ENCODE measurements at places on chromosomes 11 and 22. TPM values are rescaled to one million over a fixed set of nuclear protein-coding genes. Genes with fewer than 3 reads are reported as not detected.

DNA sequence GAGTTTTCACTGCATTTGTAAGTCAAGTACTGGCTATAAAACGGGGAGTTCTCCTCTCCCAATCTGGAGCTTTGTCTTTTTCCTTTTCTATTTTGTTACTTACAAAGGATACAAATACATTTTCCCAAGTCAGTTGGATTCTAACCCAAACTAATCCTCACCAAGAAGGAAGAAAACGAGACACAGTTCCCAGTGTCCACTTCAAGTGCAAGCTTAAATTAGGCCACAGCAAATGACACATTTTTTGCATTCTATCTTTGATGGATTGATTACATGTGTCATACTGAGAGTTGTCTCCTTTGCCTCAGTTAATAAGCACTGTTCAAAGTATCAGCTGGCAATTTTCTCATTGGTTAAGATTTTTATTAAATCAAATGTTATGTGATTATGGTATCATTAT is 296.7 kb upstream of the ANO5 start:
- DNase-seq, result no peak

- DNase-seq, result peak; percentile 29
Measured at GRCh38 chr11:27263046-27263445, 100.0 kb downstream of the CCDC34 start.

DNA sequence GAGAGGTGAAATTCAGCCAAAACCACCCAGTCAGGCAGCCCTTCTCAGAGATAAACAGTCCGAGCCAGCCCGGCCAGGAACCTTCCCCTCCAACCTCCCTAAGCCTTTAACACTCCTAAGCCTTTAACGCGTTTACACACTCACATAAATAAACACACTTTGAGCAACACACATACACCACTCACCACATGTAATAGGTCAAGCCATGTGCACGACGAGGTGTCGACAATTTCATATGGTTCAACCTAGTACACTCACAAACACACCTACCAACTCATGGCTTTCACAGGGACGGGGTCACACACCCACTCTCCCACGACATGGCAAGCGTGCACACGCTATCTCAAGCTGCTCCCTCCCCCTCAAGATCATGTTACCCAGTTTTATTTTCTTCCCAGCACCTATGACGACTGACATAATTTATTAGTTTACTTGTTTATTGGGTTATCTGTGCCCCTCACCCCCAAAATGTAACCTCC is 15.5 kb downstream of the SLC43A1 start:
- no peak for DNase-seq

DNA sequence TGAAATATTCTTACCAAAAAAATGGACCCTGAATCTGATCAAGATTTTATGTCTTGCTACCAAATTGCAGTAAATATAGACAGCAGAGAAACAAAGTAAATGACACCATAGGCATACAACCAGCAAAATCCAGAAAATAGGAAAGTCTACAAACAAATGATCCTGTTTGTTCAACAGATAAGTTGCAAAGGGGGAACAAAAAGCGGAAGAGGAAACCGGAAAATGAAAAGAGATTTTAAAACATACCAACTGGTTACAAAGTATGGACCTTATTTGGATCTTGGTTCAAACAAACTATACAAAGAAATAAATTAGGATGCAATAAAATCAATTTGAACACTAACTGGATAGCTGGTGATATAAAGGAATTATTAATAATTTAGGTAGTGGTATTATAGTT is 92.0 kb downstream of the TMPRSS5 start:
- DNase-seq, result no peak

- DNase-seq, result no peak
Measured at GRCh38 chr22:21946262-21946925, 6.3 kb downstream of the PPM1F start.

DNA sequence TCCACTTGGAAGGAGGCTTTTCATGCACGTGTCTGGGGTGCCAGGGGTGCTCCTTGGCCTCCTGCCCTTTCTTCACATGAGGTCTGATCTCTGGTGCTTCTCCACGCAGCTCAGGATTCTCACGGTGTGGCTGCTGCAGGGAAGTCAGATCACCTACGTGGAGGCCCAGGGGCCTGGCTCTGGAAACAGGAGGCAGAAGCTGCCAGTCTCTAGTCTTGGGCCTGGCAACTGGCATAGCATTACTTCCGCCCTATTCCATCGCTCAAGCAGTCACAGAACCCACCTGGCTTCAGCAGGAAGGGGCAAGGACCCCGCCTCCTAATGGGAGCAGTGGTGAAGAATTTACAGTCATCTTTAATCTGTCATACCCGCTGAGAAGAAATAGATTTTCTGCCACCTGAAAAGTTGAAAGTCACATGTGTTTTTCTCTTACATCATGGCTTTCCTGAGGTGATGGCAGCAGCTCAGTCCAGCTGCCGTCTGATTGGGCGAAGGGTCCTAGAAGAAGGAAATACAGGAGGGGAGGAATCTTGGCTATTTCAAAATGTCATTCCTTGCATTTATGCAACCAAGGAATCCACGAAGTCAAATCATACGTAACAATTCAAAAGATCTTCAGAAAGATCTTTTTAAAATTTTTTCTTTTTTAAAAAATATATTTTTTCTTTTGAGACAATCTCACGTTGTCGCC is 50.1 kb upstream of the DKK3 start:
- DNase-seq, result no peak

DNA sequence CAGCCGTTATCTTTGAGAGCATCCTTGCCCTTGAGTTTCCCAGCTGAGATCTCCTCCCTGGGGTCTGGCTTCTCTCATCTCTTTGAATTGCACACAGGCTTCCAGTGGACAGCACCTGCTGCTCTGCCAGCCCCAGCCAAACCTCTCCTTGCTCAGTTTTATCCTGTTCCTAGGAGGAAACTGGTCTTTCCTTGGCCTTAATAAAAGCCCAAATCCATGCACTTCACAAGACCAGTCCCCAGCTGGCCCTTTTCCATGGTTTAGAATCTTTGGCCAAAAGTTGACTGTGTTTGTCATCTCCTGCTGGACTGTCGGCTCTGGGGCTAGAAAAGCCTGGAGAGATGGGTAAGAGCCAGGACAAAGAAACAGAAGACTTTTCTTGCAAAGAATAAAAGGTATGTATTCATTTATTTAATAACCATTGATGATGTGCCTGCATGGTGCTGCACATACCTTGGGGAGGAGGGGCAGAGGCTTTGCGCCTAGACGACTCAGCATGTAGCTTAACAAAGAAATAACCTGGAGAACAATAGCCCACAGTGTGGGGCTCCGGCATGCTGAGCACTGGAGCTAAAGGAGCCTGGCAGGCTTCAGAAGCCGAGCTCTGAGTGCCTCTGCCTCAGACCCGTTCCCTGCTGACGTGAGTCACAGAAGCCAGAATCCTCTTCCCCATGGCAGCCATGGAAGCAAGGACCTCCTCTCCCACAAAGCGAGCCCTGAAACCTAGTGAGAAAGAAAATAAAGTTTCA is 319.3 kb upstream of the B3GAT1 start:
- no peak for DNase-seq

DNA sequence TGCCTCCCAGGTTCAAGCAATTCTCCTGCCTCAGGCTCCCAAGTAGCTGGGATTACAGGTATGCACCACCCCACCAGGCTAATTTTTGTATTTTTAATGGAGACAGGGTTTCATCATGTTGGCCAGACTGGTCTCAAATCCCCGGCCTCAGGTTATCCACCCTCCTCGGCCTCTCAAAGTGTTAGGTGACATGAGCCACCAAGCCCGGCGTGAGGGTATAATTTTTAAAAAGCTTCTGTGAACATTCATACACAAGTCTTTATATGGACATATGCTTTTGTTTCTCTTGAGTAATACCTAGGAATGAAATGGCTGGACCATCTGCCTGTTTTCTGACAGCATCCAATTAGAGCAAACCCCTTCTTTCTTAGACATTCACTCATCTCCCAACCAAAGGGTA is 14.3 kb upstream of the NAALAD2 start:
- DNase-seq, result no peak

DNA sequence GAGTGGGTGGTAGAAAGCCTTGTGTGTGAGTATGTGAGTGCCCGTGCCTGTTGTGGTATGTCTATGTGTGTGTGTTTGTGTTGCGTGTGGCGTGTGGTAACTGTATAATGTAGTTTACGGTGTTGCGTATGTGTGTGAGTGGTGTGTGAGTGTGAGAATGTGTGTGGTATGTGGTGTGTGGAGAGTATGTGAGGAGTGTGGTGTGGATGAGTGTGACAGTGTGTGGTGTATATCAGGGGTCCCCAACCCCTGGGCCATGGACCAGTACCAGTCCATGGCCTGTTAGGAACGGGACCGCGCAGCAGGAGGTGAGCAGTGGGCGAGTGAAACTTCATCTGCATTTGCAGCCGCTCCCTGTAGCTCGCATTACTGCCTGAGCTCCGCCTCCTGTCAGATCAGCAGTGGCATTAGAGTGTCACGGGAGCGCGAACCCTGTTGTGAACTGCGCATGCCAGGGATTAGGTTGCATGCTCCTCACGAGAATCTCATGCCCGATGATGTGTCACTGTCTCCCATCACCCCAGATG is 5.7 kb downstream of the UPK3A start:
- peak; percentile 43 for DNase-seq

GRCh38 chr11:13216019-13216710 is 61.4 kb upstream of the BMAL1 start:
- DNase-seq, result no peak

GRCh38 chr11:88695689-88696414 is 358.3 kb upstream of the CTSC start:
- DNase-seq, result no peak

DNA sequence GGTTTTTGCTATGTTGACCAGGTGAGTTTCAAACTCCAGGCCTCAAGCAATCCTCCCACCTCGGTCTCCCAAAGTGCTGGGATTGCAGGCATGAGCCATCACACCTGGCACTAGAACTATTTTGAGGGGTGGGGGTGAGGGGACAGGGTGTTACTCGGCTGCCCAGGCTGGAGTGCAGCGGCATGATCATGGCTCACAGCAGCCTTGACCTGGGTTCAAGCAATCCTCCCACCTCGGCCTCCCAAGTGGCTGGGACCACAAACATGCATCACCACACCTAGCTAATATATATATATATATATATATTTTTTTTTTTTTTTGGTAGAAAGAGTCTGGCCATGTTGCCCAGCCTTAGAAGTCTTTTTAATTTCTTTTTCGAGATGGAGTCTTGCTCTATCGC is 17.1 kb upstream of the IFITM3 start:
- DNase-seq, result no peak

DNA sequence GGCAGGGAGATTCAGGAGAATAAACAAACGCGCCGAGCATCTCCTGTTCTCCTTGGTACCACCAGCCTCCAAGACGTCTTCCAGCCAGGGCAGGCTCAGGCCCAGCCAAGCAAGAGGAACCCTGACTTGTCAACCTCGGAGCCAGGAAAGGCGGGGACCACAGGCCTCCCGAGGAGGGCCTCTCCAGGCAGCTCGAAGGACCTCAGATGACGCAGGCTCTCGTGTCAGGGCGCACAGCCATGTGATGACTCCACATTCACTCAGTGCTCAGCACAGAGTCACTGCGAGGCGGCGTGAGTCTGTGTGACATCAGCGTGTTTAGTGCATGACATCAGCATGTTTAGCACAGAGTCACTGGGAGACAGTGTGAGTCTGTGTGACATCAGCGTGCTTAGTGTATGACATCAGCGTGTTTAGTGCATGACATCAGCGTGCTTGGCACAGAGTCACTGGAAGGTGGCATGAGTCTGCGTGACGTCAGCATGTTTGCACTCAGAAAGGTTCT is 241.4 kb downstream of the BRD1 start:
- DNase-seq, result no peak

DNA sequence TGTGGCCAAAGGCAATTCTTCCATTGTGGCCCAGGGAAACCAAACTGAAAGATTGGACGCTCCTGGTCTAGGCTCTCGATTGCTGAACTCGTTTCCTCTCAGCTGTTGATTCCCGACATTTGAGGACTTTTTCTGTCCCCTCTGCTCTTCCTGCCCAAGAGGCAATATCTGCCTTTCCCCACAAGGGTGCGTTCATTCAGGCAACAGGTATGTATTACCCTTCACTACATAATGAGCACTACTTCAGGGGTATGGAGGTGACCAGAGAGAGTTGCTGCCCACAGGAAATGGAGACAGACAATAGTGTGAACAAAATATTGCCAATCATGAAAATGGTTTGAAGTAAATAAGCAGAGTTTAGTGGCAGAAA is 8.2 kb downstream of the PTH start:
- DNase-seq, result no peak

GRCh38 chr11:108199446-108200321 is 22.8 kb downstream of the NPAT start:
- no peak for DNase-seq

RCOR2 gene
- total RNA-seq, result 1.4 TPM

GAS2 gene
- 1.6 TPM for total RNA-seq

KRTAP5-6 gene
- not detected for total RNA-seq

CSF2RB gene
- total RNA-seq, result 14.3 TPM

DNAJB7 gene
- total RNA-seq, result not detected

PRR5L gene
- total RNA-seq, result 27.5 TPM

OR6T1 gene
- not detected for total RNA-seq

HMGXB4 gene
- 14.7 TPM for total RNA-seq
